ENCODE measurements at places on chromosomes 1 and 21.

GRCh38 chr1:245987577-245987976, 519.5 kb downstream of the SMYD3 start:
- no peak for DNase-seq

DNA sequence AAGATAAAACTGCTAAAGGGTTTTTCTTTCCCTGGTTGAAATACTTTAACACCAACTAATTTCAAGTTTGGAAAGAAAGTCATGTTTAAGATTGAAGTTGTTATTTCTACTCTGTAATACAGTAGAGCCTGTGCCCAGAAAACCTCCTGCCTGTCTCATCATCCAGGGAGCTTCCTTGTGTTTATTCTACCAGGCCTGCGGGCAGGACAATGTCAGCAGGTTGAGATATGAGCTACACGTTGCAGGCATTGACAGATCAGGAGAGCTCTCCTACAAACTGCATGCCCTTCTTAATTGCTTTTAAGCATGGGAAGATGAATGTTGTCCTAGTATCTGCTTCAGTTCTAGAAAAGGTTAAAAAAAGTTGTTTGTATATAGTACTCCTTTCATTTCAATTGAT, 43.1 kb upstream of the CTBS start:
- no peak for DNase-seq

GRCh38 chr21:34073749-34074282, 438 bp downstream of the MRPS6 start:
- no peak for DNase-seq

GRCh38 chr1:11316701-11317100, 43.7 kb downstream of the UBIAD1 start:
- DNase-seq = no peak

DNA sequence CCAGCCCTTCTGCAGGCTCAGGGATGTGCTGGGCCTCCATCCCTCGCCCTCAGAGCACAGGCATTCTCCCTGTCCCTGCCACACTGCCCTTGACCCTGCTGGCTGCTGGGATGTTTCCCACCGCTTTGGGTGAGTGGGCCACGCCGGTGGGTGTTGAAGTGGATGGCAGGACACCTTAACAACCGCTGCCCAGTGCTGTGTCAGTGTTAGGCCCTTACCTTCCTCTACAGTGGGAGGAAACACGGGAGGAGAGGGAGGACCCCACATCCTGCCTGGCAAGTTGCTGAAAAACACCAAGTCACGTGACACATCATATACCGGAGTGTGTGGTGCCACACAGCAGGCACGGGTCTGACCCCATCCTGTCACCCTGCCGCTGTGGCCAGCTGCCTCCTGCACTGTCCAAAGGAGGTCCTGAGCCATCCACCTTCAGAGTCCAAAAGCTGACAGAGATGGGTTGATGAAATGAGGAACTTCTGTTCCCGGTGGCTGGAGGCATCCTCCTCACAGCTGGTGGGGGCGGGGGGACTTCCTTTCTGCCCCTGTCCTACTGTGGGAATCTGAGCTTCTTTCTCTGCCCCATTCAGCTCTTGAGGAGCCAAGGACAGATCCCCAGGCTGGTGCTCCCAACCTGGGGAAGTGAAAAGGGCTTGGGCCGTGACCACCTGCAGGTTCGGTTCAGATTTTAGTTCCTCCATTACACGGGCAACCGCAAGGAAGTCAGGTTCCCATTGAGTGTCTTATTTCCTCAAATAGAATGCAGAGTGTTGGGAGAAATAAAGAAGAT, 3.2 kb upstream of the THEMIS2 start:
- peak; percentile 56 for DNase-seq

- peak; percentile 72 for DNase-seq
These were observed 11.6 kb downstream of the LMNA start for GRCh38 chr1:156126043-156126629.

GRCh38 chr1:199297887-199298286, 659.0 kb downstream of the PTPRC start:
- no peak for DNase-seq

DNA sequence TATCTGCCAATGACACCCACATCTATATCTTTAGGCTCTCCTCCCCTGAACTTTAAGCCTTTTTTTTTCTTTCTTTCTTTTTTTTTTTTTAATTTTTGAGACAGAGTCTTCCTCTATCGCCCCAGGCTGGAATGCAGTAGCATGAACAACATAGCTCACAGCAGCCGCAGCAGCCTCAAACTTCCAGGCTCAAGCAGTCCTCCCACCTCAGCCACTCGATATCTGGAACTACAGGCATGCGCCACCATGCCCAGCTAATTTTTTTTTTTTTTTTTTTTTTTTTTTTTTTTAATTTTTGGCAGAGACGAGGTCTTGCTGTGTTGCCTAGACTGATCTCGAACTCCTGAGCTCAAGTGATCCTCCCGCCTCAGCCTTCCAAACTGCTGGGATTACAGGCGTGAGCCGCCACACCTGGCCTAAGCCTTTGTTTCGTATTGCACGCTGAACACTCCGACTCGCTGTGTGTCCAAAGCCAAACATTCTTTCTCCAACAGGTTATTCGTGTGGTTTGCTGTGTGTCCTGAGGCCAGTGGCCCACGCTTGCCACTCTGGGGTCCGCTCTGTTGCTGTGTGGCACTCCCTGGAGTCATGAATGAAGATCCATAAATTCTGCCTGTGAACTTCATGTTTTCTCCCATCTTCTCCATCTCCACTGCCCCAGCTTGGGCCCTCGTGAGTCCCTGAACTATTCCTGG, 119.4 kb downstream of the CAMTA1 start:
- DNase-seq = no peak

- DNase-seq = no peak
These were observed 41.6 kb upstream of the QSOX1 start for GRCh38 chr1:180112984-180113647.

DNA sequence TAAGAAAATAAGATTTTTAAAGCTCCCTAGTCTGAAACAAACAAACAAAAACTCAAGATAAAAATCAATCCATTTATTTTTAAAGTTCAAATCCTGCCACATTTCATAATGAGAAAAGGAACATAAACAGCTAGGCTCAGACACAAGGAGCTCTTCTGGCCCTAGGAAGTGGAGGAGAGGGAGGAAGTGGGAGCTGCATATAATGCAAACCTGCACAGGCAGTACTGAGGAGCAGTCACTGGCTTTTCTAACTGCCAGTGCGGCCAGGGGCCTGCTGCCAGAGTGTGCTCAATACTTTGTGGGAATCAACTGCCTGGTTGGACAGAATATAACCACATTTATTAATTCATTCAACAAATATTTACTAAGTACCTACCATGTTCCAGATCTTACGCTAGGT, 139.8 kb upstream of the SPATA6 start:
- no peak for DNase-seq

- DNase-seq = peak; percentile 30
These were observed 1.1 kb downstream of the SPSB1 start for GRCh38 chr1:9293533-9294404.

- DNase-seq = no peak
These were observed 37.7 kb downstream of the ODR4 start for GRCh38 chr1:186413319-186413718.

DNA sequence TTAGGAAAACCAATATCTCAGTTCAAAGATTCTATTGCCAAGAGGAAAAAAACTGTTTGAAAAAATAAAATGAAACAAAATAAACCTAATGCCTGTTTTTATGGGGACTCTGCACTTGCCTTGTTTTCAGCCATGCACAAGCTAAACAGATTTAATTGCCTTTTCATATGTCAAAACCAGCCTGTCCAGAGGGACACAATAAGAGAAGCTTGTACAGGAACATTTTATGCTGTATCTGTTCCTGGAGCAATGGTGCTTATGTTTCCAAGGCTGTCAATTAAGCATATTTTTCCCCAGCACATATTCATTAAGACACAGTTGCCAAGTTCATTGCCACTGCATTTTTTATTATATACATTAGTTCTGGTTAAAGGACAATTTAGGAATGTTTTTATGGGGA, 470.9 kb downstream of the LRRIQ3 start:
- no peak for DNase-seq

DNA sequence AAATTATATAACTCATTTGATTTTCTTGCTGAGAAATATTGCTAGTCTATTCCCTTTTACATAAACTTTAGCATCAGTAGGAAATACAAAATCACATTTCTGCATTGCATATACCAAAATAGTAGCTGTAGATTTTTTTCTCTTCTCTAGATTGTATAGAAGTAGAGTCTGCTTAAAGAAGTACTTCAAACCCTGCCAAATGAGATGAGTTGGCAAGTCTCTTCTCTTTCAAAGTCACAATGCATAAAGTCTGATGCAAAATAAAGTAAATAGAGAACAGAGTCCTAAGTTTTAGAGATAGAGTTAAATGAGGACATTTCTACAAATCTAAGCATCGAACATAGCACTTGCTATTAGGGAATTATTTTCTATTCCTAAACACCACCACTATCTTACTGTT, 6.4 kb downstream of the PLPPR4 start:
- DNase-seq = no peak

- DNase-seq = no peak
These were observed 65.5 kb upstream of the SLC45A1 start for GRCh38 chr1:8252266-8252951.

DNA sequence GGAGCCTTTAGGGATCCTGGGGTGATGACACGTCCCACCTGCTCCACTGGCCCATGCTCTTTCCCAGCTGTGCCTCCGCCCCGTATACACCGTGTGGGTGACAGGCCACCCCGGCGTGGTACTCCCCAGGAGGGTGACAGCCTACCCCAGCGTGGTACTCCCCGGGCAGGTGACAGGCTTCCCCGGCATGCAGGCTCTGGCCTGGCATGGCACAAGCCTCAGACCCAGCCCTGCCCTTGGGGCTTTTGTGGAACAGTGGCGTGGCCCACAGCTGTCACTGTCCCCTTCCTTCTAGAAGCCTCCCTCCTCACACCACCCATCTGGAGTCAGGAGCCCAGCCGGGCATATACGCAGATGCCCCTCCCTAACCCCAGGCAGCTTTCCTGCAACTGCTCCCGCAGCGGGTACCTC, 4.7 kb upstream of the PFKL start:
- DNase-seq = no peak

GRCh38 chr1:205843036-205843859, 6.7 kb downstream of the PM20D1 start:
- no peak for DNase-seq

GRCh38 chr1:197213193-197213592, 54.9 kb upstream of the CRB1 start:
- DNase-seq = no peak

DNA sequence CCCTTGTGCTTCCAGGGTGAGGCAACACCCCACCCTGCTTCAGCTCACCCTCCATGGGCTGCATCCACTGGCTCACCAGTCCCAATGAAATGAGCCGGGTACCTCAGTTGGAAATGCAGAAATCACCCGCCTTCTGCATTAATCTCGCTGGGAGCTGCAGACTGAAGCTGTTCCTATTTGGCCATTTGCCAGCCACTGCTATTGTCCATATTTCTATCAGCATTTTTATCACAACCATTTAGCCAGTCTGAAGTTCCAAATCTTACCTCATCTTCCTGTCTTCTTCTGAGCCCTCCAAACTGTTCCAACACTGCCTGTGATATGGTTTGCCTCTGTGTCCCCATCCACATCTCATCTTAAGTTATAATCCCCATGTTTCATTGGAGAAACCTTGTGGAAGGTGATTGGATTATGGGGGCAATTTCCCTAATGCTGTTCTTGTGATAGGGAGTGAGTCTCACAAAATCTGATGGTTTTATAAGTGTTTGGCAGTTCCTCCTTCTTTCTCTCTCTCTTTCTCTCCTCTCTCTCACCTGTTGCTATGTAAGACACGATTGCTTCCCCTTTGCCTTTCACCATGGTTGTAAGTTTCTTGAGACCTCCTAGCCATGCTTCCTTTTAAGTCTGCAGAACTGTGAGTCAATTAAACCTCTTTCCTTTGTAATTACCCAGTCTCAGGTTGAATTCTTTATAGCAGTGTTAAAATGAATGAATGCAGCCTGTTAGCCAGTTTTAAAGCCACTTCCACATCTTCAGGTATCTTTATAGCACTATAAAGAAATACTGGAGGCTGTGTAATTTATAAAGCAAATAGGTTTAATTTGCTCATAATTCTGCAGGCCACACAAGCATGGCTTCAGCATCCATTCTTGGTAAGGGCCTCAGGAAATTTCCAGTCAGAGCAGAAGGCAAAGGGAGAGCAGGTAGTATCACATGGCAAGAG, 203.5 kb downstream of the FCRL5 start:
- no peak for DNase-seq

DNA sequence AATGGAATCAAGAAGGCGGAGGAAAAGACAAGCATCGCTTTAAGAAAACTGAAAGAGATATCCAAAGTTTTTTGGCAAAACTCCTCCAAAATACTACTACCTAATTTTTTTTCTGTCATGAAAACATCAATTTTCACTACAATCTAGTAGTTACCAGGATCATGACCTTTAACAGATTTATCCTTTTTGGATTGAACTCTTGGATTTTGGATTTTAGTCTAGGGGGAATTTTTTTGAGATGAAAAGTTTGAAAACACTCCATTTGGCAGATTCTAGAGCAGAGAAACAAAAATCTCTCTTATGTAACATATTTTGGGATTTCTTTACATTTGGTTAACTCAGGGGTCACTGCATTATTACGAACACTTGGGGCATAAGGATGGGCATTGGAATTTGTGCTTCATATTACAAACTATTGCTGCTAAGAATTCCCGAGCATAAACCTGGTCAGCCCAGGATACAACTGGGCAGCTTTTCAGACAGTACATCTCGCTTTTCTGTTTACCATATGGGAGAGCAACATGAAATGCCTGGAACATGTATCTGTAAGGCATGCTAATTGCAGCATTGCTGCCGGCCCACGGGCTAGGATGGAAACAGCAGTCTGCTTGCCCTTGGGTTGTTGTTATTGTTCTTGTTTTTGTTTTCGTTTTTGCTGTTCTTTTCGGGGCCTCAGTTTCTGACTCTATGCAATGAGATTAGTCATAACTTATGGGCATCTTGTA, 264.3 kb downstream of the RHOU start:
- DNase-seq = no peak

DNA sequence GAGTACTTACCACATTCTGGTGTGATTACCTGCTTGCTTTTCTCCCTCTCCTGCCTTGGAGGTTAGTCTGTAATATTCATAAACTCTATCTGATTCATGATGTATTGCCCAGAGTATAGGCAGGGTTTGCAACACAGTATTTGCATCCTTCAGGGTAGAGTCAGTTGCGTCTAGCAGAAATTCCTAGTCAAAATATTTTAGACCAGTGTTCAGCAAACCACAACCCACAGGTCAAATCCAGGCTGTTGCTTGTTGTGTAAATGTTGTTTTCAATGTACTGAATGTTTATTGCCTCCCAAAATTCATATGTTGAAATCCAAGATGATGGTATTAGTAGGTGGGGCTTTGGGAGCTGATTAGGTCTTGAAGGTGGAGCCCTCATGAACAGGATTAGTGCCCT, 82.9 kb downstream of the NGF start:
- no peak for DNase-seq

GRCh38 chr21:40547906-40548513, 298.9 kb downstream of the DSCAM start:
- no peak for DNase-seq

- no peak for DNase-seq
These were observed 28.2 kb upstream of the KCNJ6 start for GRCh38 chr21:37944496-37944895.

- no peak for DNase-seq
These were observed 6.0 kb downstream of the PABPC4 start for GRCh38 chr1:39570477-39571177.
